ENCODE measurements at places on chromosomes 16 and 17. TPM values are rescaled to one million over a fixed set of nuclear protein-coding genes. Genes with fewer than 3 reads are reported as not detected.
A peak's percentile ranks its signal among the peaks of the same experiment; 100 is the strongest.

KRTAP9-2 gene
- 6.3 TPM for total RNA-seq

ABAT gene
- total RNA-seq: 5.8 TPM

THOC6 gene
- 13.7 TPM for total RNA-seq

- peak; percentile 92 for DNase-seq
These were observed at the start of gene CASKIN2 for GRCh38 chr17:75515496-75516254. Gene CASKIN2 (minus strand): TSS chr17:75515537. CDS start chr17:75513804, 1,733 bp downstream.

DNA sequence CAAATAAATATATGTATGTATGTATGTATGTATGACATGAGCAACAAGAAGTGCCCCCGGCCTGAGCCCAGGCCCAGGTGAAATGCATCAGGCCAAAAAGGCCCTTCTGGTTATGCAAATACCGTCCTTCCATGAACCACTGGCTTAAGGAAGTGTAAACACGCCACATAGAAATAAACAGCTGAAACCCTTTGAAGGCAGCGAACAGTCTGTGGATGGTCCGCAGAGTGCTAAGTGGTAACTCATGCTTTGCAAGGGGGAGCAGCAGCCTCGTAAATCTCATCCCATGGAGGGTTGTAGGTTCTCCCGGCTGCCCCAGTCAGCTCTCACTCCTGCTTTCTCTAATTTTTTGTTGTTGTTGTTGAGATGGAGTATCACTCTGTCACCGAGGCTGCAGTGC, 36.7 kb downstream of the COTL1 start:
- no peak for DNase-seq

DNA sequence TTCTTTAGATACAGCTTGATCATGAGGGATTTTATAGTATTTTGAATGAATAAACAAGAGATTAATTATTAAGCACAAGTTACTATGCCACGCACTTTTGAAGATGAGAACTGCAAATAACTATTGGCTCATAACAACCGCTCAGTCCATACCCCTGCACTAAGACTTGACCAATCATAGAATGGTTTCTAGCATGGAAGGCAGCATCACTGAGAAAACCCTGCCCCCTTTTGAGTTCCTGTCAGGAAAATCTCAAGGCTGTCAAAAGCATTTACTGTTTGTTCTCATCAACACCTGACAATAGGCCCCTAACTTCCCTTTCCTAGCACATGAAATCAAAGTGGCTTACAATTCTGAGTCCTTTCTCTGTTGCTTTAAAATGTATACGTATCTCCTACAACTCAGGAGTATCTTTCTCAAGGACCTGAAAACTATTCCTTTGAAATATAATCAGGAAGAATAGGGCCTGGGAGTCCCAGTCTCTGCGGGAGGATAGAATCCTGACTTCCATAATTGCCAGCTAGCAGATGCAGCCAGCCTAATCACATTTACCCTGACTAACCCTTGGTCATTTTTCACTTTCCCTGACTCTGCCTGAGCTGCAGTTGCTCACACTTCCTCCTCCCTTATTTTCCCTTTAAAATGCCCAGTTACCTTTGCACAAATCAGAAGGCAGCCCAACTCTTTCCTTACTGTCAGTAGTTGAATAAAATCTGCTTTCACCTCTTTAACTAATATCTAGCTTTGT, 9.1 kb upstream of the MMD start:
- no peak for DNase-seq

- no peak for DNase-seq
These were observed 97.3 kb upstream of the CHMP6 start for GRCh38 chr17:80894439-80894721.

GRCh38 chr16:17392127-17392856, 78.5 kb downstream of the XYLT1 start:
- no peak for DNase-seq

- DNase-seq: no peak
These were observed 89.2 kb downstream of the ABR start for GRCh38 chr17:1090465-1091189.

- peak; percentile 35 for DNase-seq
These were observed 15.1 kb downstream of the CDH11 start for GRCh38 chr16:65106757-65107156.
